ENCODE measurements at places on chromosomes 2 and 18.

- no peak for DNase-seq
Observed at GRCh38 chr2:27320958-27321543, 1.8 kb downstream of the MPV17 start.

DNA sequence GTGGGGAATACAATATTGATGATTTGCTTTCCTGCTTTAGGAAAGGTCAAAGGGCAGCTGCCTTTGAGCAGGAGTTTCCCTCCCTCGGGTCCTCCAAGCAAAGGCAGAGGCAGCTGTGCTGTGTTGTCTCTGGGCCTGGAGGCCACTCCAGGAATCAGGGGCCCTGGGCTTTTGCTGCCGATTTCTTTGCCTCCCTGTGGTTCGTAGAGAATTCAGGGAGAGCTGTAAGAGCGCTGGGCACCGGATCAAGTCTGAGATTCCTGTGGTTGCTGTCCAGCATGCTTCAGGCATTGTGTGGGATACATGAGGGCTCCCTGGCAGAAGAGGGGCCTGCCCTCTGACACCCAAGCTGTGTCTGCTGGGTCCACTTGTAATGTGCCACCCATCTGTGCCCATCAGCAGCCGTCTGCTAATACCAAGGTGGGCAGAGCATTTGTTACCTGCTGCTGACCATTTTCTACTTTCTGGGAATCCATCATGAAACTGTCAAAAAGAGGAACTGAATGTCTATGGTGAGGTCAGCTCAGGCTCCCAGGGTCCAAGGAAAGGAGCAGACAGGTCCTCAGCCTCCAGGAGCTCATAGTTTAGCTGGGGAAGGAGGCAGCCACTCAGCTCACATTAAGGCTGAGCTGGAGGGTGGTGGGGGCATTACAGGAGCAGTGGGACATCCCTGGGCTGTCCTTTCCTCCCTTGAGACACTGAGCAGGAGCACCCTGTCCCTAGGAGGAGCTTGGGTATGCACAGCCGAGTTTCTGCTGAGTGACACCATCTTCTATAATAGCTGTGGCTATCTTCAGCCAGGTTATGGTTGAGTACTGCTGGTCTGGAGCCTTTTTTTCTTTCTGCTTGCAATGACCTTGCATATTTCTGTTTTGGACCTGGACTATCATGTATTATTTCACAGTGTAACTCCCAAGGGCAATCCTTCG, 68.5 kb downstream of the CTIF start:
- DNase-seq, result no peak

GRCh38 chr2:213848631-213849030, 562.2 kb upstream of the VWC2L start:
- no peak for DNase-seq

DNA sequence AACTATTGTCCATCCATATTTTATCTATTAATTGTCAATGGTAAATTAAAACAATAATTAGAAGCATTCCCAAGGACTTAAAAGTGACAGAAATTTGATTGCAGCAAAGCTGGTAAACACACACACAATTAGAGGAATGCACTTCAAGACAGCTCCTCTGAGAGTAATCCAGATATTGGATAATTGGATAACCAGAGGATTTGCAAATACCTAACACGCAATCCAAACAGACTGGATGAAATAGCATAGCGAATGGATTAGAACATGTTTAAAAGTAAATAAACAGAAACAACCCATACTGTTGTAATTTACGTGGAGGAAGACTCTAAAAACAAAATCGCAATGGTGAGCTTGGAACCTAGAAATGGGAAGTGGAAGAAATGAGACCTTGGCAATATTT, 239.8 kb downstream of the METTL4 start:
- no peak for DNase-seq

DNA sequence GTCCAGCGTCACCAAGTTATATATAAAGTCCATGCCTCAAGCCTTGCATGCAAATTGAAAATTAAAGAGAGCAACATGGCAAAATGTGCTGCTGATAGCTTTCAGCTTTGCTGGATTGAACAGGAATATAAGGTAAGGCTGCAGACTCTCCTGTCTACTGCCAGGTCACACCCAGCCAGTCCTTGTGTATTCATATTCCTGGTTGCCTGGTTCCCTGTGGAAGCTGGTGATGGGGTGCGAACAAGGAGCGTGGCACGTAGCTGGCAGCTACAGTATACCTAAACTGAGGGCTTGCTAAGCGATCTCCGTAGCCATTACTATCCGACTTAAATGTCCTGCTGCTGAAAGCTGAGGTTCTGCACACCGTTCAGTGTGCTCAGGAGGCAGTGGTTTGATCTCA, 50.1 kb upstream of the NOSTRIN start:
- DNase-seq, result no peak

DNA sequence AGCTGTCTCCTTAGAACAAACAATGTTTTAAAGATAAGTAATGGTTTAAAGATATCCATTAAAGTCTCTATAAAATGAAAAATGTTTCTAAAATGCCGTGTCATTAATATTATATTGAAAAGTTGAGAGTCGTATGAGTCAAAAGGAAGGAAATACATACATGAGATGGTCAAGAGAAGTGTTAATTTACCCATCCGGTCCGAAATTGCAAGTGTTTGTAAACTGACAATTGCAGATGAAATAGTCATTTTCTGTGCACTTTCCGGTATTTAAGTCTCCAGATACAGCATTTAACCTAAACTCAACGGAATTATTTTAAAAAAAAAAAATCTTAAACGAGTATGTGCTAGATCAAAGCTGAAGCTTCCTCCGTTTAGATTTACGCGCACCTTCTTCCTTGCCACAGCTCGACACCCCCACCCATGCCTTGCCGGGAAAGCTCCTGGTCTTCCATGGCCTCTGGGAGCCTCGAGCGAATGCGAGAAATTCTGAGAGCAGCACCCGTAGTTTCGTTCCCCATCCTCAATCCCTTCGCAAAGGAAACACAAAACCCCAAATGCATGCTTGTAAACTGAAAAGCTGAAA, 1.8 kb downstream of the DSC3 start:
- no peak for DNase-seq

DNA sequence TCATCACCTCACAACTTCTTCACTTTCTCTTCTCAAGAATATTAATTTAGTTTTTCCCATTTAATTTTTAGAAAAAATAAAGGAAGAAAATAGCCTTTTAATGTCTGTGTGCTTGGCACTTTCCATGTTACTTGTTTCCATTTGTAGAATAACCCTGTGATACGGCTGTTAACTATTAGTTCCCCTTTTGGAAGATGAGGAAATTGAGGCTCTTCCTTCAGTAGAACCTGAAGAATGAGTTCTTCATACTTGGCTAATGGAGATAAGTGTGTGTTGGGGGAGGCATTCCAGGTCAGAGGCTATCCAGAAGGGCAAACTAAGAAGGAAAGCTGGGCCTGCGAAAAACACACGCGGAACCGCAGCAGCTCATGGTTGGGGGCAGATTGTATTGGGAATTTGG, 38.3 kb downstream of the ZNF532 start:
- DNase-seq, result no peak

DNA sequence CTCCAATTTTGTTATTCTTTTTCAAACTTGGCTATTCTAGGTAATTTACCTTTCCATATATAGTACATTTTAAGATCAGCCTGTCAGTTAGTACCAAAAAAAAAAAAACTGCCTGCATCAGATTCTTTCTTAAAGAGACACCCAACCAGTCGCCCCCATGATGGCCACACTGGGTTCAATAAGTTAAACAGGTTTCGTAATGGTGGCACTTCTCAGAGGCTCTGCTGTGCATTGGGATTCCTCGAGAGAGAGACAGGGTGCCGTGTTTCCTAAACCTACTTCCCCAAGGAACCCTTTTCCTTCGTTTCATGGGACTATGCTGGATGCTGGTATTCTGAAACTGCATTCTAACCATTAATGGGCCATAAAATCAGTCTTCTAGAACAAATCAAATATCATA, 37.4 kb downstream of the MYO7B start:
- DNase-seq, result no peak

DNA sequence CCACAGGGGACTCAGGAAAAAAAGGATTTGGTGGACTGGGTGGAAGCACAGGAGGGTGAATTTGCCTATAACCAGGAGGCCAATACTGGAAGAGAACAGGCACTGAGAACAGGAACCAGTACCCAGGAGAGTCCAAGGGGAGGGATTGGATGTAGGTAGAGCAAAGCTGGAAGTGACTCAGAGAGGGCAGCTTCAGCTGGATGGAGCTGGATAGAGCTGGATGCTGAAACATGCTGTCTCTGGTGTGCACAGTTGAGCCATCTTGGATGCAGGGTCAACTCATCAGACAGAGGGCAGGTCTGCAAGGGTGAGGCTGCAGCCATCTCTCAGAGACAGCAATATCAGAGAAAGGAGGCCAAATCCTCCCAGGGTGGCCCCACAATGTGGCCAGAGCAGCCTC, 134.0 kb downstream of the GALNT14 start:
- no peak for DNase-seq

GRCh38 chr2:174764280-174765255, at the start of gene CHRNA1:
Gene CHRNA1, minus strand, starts transcription at chr2:174764472. Its CDS starts 78 bp downstream, at chr2:174764394.
- no peak for DNase-seq

GRCh38 chr2:28148566-28148965, 244.1 kb upstream of the FOSL2 start:
- no peak for DNase-seq

DNA sequence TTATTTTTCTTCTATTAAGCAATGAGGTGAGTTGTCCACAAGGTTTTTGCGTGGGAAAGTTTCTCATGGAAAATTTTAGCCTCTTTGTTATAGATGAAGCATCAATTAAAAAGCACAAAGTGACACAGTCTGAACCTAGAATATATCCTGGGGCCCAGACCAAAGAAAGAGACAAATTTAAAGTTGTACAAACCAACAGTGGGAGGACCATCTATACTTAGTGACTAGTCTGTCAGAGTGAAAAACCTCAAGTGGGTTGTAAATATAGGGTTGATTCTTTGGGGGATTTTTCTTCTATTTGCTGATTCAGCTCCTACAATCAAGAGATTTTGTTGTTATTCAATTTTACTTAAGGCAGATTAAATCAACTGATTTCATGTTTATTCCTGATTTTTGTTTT, 256.2 kb downstream of the SATB2 start:
- no peak for DNase-seq

DNA sequence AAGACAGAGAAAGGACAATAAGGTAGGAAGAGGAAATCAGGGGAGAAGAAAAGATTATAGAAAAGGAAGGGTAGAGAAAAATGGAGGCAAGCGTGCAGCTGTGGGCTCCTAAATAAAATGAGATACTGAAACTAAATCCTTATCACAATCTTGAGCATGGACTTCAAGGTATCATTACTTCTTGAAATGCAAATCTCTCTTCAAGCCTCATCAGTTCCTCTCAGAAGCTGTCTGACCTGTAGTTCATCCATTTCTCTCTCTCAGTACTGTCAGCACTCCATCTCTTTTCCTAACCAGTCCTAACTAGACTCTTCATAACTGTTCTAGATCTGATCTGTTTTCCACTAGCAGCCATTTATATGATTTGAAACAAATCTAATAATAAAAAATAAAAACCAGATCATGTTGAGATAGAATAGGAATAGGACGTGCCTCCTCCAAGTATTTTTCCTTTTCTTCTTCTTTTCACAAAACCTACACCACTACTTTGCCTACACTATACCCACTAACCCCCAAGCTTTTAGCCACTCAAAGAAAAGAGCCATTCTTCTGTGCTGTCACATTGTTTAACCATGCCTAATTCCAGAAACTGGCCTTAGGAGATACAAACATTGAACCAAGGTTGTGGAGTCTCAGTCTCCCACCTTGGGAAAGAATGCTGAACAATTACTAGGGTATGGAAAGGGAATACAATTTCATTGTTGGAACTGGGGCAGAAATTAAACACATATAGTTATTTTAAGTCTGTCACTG, 21.1 kb downstream of the BABAM2 start:
- DNase-seq, result no peak

- DNase-seq, result no peak
Observed at GRCh38 chr18:11146947-11147345, 2.4 kb downstream of the PIEZO2 start.

DNA sequence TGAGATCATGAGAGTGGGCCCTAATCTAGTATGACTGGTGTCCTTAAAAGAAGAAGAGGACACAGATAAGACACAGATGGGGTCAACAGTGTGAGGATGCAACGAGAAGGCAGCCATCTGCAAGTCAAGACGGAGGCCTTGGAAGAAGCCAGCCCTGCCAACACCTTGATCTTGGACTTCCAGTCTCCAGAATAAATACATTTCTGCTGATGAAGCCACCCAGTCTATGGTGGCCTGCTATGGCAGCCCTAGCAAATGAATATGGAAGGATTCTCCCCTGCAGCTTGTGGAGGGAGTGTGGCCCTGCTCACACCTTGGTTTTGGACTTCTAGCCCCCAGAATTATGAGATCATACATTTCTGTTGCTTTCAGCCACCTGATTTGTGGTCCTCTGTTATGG, 12.3 kb downstream of the CTIF start:
- DNase-seq, result no peak

- DNase-seq, result no peak
Observed at GRCh38 chr2:71005271-71006202, 10.9 kb upstream of the TEX261 start.

DNA sequence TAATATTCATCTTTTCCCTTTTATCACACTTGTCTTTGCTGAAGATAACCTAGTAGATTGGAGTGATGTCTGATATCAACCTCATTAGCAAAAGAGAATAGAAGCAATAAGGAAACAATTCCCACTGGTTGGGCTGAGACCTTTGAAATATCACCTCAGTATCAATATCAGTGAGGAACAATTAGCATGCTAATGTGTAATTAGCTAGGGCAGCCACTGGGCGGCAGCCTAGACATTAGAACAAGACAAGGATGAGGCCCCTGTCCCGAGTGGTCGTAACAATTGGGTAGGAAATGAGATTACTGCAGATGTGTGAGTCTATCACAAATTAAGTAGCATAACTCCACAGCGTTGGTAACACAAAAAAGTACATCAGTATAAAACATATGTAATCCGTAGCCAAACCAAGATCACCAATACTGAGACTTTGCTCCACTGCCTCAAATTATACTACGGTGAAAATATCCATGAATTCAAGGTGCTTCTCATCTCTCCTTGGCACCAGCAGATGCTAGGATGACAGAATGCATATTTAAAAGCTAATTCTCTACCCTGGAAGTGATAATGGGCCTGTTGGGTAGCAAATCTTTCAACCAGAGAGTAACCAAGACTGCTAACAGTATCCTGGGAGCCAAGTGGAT, 99.1 kb downstream of the ALPK2 start:
- DNase-seq, result peak; percentile 65

DNA sequence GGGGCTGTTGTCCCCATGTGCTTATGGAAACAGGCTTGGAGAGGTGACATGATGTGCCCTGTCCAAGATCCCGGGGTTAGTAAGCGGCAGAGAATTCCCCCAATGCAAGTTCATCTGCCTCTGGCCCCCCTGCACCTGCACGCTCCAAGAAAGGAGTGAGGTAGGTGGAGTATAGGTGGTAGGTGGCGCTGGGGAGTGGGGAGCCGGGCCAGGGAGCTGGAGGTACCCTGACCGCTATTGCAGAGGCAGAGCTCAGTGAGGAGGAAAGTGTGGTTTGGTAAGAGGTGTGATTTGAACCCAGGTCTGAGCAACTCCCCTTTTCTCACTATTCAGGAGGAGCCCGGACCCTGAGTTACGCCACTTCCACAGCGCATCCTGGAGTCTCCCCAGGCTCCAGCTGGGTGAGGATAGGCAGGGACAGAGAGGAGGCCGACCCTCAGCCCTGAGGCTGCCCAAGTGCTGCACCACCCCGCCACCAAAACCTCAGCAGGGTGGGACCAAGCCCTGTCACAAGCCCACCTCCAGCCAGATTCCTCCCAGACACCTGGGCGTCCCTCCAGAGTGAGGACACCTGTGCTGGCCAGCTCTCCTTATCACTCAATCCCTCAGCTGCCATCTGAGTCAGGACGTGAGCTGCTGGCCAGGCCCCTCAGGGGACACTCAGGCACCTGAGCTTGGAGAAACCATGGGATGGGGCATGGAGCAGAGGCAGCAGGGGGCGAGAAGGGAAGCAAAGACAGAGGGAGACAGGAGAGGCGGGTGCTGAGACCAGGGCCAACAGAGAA, 5.6 kb downstream of the HAAO start:
- DNase-seq, result no peak

Measured in CD4-positive, alpha-beta T cell treated with Interleukin-4 for 4 hours (primary cell).